ENCODE measurements at places on chromosomes 16 and 17.

GRCh38 chr17:1239210-1239609 lies 31.0 kb upstream of the BHLHA9 start:
- DNase-seq, result no peak

GRCh38 chr17:31609331-31609730 lies 217.9 kb downstream of the RAB11FIP4 start:
- no peak for DNase-seq

DNA sequence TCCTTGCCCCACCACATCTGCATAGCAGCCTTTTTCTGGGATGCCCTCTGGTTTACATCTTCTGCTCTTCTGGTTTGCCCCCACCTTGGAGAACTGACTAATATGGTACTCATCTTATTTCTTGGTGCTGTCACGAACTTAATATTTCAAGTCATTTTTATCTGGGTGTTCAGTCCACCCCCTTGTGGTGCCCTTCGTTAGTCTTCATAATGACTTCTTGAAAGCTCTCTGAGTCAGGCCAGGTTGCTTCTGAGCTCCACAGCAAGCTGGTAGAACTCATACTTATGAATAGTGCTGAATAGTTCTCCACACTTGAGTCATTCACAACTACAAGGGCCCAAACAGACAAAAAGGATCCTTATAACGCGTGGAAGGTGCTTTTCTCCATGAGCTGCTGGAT lies 35.8 kb upstream of the TEKT3 start:
- DNase-seq, result no peak

DNA sequence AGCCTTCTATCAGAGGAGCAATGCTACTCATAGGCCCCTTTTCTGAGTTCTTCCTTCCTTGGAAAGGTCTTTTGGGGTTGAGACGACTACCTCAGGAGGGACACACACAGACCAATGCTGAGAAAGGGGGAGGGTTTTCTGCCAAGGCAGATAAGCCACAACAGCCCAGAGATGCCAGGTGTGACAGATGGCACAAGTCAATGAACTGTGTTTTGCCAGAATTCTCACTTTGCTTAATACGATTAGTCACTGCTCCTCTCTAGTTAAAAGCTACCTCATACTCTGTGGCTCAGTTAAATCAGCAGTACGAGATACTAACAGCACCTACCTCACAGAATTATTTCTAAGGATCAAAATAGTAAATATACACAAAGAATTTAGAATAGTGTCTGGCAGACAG lies 8.0 kb downstream of the BRD7 start:
- no peak for DNase-seq

GRCh38 chr16:14364386-14365199 lies 265.5 kb downstream of the PARN start:
- peak; percentile 54 for DNase-seq

DNA sequence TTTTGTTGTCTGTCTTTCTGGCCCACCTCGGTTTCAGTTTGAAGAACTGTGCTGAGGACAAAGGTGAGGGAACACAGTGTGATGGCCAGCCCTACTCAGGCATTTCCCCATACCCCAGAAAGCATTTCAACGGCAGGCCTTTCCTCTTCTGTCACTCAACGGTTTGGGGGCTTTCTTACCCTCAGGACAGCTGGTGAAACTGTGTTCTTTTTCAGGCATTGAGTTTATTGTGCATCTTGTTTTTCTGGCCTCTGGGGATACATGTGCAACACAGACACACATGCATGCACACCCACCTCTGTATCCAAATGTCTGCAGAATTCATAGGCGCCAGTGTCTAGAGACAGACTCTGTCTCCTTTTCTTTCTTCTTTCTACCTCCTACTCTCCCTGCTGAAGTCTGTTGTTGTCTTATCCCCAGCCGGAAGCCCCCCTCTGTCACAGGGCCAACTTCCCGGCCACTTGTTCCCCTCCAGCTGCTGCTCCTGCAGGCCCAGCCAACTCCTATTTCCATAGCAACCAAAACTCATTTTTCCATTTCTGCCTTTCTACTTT lies 17.0 kb downstream of the CHD9 start:
- DNase-seq, result no peak

DNA sequence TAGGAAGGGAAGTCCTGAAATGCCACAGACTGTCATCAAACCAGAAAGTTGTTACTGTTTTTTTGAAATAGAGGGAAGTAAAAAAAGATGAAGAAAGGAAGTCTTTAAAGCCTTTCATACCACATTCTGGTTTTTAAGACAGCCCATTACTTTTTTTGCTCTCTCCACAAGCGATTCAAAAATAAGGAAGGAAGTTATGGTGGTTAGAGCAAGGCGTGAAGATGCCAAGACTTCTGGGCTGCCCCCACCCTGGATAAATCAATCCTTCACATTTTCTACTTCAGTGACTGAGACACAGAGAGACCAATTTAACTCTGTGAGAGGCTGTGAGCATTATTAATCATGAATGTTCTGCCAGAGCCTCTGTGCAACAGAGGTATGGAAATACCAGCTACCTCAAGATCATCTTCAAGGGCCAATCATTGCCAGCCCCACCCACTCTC lies 82.3 kb upstream of the BCAR1 start:
- DNase-seq, result no peak

GRCh38 chr17:2396568-2397246 lies 4.2 kb downstream of the MNT start:
- DNase-seq, result peak; percentile 46

DNA sequence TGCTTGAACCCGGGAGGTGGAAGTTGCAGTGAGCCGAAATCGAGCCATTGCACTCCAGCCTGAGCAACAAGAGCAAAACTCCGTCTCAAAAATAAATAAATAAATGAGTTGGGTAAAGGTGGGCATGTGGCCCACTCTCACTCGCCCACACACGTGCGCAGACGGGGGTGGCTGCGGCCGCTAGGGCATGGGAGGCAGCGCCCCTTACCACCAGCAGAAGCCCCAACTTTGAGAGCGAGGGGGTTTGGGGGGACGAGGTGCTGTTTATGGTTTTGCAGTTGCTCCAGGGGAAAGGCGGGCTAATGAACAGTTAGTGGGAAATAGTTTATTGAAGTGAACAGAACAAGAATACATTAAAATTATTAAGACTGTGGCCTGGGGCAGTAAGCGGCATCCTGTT lies 14.9 kb upstream of the RBFOX3 start:
- DNase-seq, result no peak

GRCh38 chr17:72416905-72417304 lies 296.1 kb downstream of the SOX9 start:
- DNase-seq, result no peak

DNA sequence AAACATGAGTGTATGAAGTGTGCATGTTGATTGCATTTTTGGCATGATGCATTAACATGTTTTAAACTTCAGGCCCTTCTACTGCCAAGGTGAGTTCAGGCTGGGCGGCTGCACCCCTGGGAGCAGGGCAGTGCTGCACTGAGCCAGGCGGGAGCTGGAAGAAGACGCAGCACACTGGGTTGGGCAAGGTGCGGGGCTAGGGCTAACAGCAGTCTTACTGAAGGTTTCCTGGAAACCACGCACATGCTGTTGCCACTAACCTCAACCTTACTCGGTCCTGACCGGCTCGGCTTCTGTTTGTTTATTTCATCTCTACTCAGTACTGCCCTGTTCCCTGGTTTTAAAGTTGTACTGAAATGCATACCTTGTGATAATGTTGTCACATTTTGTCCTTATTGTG lies 61.0 kb downstream of the MAP2K4 start:
- no peak for DNase-seq

DNA sequence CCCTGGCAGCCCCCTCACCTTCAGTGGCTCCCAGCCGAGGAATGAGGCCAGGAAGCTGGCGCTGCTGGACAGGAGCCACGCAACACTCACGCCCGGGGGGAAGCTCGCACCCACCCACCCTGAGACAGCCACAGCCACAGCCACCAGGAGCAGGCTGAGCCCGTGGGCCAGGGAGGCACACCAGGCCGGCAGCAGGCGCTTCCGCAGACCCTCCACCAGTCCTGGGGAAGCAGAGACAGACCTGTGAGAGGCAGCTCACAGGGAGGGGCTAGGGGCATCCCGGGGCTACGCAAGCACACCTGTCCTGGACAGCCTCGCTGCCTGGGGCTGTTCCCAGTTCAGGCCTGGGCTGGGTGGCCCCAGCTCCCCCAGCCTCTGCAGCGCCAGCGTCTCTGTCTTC lies 41.9 kb downstream of the PKD1 start:
- DNase-seq, result no peak

DNA sequence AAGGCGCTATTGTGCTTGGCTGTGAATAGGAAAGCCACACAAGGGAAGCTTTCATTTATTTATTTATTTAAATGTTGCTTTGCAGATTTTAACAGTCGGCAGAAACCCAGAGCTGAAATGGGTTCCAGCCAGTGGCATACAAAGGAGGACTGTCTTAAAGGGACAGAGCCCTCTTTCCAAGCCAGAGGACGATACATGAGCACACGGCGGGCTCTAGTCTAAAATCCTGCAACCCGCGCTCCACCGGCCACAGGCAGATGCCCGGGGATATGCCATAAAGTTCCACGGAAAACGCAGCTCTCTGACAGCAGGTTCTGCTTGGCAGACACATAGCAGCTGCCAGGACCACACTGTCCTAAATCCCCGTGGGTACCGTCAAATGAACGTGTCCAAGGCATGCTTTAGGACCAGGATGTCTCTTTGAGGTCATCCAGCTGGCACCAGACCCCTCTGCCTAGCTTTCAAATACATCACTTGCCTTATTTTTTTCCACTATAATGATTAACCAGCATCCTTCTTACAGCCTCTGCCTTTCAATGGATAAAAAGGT lies 64.6 kb downstream of the CYTH1 start:
- no peak for DNase-seq

- peak; percentile 41 for DNase-seq
Measured at GRCh38 chr16:48903039-48903438, 293.1 kb upstream of the N4BP1 start.

- DNase-seq, result no peak
Measured at GRCh38 chr17:62657145-62657665, 29.7 kb downstream of the MRC2 start.

GRCh38 chr16:88936556-88937205 lies 40.3 kb downstream of the CBFA2T3 start:
- no peak for DNase-seq

DNA sequence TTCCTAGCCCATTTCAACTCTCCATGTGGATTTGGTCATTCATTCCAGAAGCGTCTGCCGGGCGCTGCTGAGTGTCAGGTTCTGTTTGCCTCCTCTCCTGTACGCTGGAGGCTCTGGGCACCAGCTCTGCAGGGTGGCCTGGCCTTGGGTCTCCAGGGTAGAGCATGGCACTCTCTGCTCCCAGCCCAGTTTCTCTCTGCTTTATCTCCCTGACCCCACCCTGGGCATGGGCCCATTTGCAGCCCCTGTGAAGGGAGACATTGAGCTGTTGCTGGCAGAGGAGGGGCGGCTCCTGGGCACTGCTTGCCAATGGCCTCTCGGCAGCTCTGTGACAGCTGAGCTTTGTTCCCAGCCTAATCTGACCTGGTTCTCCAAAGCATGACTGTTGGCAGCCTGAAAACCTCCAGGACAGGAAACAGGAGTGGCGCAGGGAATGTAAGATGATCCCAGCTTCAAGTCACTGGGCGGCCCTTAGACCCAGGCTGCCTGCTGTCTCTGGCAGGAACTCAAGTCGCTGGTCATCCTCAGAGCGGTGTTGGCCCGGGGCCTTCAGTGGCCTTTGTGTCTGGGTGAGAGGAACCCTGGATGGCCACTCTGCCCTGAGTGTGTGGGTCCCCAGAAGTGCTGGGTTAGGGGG lies 146.8 kb downstream of the SEC14L1 start:
- DNase-seq, result peak; percentile 74

DNA sequence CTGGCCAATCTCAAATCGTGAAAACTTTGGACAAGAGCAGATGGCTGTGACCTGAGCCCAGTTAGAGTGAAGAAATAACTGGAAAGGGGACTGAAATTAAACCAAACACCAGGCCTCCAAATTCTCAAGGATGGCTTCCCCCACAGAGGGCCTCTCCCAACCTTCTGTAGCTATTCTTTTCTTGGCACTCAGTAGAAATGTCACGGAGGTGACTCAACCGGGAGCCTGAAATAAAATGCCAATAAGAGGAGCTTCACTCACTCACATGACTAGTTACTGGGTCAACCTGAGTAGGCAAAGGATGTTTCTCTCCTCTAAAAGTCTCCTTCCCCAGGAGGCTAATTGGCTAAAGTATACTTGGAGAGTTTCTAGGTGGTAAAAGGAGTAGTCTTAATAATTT lies 230.7 kb downstream of the MAF start:
- no peak for DNase-seq

- DNase-seq, result no peak
Measured at GRCh38 chr16:21267298-21267697, 10.8 kb downstream of the CRYM start.

DNA sequence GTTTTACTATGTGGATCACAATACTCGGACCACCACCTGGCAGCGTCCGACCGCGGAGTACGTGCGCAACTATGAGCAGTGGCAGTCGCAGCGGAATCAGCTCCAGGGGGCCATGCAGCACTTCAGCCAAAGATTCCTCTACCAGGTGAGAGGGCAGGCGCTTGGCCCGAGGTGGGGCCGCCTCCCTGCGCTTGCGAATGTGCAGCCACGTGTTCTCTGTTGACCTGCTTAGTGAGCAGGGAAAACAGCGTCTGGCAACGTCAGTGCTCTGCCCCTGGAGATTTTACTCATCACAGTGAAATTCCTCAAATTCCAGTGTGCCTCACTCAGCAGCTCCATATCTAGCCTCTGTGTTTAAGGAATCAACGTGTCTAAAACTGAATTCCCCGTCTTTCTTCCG lies 33.4 kb upstream of the CLEC18A start:
- peak; percentile 63 for DNase-seq

- DNase-seq, result peak; percentile 45
Measured at GRCh38 chr17:42537156-42537805, 1.2 kb downstream of the NAGLU start.

GRCh38 chr17:8087075-8087951 lies at the start of gene ALOX12B:
Gene ALOX12B, minus strand, starts transcription at chr17:8087716. Its CDS starts 274 bp downstream, at chr17:8087442.
- no peak for DNase-seq

GRCh38 chr16:49085686-49086085 lies 196.0 kb downstream of the CBLN1 start:
- no peak for DNase-seq

DNA sequence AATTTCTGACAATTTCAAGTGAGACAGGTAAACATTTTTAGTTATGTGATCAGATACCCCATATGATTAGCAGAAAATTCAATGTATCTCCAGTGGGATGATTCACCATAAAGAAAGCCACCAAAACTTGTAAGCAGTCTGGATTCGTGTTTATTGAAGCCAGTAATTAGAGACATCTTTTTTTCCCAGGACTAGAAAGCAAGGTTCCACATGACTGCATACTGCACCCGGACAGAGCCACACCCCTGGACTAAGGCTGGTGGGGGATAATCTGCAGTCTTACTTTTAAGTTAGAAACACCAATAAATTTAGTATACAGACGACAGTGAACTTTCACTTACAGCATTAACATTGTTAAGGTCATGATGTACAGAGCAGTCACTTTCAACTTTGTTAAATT lies 24.2 kb upstream of the CMTM4 start:
- no peak for DNase-seq

GRCh38 chr17:41185001-41185400 lies 290 bp upstream of the KRTAP4-1 start:
- no peak for DNase-seq

- DNase-seq, result no peak
Measured at GRCh38 chr16:35741546-35741945, 2282.1 kb downstream of the TP53TG3F start.

Data from iPS-NIHi11 (cell line).